ENCODE measurements at places on chromosomes 6 and 20.

DNA sequence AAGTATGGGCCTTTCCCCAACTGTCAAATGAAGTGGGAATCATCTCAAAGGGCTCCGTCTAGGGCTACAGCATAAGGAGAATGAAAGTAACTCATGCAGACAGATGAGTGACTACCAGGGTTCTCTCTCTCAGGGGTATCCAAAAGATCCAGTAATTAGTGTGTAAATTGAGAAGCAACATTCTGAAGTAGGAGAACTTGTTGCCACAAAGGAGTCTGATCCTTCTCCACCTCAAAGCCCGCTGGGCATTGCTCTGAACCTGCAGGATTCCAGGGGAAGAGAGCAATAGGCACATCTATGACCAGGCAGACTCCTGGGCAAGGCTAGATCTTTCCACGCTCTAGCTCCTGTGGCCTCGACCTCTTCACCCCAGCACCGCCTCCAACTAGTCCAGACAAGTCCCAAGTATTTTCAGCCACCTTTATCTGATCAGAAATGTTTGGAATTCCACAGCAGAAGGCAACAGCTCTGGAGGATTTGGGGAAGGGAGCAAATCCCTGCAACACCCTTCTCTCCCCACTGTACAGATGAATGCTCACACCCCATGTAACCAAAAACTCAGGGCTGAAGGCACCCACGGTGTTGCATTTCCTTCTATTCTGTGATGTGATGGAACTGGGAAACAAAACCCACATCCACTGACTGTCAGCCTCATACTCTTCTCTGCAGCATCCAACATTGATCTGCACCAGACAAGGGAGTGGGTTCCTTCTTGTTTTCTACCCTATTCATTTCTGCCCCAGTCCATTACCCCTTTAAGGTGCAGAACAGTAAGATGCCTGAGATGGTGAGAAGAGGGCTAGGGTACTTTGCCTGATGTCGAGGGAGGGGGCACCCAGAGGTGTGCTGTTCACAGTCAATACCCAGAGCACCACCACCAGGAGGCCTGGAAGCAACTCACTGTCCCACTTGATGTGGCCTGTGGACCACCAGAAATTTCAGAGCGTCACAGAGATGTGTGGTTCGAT lies 41.0 kb downstream of the COX4I2 start:
- DNase-seq = no peak

- no peak for DNase-seq
Measured at GRCh38 chr6:154791556-154792317, 58.5 kb downstream of the SCAF8 start.

DNA sequence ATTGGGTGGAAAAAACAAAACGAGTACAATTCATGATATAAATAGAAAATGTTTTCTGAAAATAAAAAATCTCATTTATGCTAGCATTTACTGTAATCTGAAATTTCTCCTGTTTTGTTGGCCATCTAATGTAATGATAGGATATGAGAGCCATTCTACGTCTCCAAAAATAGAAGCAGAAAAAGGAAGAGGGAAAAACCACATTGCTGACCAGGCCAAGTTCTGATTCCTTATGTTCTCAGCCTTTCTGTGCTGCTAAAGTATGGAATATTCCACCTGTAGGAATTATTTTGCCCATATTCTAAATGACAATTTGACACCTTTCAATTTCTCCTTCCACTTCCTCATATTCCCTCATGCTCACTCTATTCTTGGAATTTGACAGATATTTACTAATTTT lies 110.2 kb downstream of the TBXT start:
- no peak for DNase-seq

DNA sequence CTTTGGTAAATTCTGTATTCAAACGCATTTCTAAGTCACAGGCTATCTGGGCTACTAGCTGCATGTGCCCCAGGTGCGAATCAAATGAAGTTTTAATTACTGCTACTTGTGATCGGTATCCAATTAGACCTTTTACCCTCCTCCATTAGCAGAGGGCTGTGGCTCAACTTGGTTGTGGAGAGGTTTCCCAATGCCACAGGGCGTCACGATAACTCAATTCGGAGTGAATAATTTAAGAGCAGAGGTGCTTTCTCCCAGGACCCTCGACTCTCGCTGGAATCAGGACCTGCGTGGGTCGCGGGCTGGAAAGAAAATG lies 640 bp downstream of the SAYSD1 start:
- DNase-seq = no peak

DNA sequence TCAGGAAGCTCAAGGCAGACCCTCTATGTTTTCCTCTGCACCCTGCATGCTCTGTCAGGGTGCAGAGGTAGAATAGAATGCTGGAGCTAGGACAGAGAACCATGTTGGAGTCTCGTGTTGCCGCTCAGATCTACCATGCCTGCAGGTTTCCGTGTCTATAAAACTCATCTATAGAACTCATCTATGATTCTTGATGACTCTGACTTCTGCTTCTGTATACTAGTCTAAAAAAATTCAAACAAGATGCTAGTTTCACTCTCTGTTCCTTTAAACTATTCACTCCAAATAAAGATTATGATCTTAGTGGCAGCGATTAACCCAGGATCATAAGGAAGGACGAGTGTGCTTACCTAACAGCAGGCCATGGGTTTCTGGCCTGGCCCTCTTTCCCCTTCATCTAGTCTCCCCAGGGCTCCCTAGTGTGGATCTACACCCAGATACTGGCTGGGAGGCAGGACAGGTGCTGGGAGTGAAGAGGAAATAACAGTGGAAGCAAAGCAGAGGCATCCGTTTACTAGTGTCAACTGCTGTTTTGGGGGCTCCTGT lies 162.7 kb upstream of the SUPT3H start:
- no peak for DNase-seq

DNA sequence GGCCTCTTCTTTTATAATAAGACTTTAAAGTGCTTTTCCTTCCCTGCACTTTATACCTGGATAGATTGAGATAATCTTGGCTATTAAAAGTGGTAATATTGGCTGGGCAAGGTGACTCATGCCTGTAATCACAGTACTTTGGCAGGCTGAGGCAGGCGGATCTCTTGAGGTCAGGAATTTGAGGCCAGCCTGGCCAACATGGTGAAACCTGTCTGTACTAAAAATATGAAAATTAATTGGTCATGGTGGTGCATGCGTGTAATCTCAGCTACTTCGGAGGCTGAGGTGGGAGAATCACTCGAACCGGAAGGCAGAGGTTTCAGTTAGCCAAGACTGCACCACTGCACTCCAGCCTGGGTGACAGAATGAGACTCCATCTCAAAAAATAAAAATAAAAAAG lies 197.1 kb upstream of the RGS17 start:
- DNase-seq = no peak

- DNase-seq = no peak
Measured at GRCh38 chr6:163486821-163487220, 72.3 kb downstream of the QKI start.

- DNase-seq = no peak
Measured at GRCh38 chr6:148768646-148769270, 21.9 kb downstream of the UST start.

DNA sequence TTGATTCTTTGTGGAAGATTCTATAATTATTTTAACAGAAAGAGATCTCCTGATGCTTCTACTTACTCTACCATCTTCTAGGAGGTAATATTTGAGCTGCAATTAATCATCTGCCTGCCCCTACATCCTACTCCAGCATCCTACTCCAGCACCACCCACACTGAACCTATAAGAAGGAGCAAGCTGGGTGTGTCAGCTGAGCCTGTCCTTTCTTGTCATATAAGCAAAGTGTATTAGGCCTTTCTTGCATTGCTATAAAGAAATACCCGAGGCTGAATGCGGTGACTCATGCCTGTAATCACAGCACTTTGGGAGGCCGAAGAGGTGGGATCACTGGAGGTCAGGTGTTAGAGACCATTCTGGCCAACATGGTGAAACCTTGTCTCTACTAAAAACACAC lies 84.2 kb upstream of the ARG1 start:
- no peak for DNase-seq

DNA sequence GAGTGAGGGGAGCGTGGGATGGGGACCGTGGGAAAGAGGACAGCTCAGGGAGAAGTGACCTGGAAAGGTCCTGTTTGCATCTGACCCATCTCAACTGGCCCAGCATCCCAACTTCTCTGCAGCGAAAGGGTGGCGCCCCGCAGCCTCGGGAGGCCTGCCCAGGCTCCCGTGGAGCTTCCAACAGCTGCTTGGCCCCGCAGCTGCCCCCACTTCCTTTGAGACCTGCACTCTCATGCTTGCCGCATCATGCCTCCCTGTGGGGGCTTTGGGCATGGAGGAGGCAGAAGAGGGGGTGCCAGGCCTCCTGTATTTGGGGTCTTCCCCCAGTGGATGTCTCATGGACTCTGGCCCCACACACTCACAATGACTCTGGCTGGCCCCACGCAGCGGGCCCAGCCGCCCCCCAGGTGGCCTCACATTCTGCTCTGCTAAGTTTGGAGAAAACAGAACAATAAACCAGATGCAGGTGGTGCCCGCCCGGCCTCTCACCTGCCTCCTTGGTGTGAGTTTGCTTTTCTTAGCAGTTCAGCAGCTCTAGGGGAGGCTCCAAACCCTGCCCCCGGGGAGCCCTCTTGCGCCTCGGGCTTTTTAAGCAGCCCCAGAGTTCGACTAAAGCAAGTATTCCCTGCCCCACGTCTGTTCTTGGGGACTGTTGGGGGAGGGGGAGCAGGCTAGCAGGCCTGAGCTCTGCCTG lies 40.7 kb downstream of the CPXM1 start:
- DNase-seq = no peak

DNA sequence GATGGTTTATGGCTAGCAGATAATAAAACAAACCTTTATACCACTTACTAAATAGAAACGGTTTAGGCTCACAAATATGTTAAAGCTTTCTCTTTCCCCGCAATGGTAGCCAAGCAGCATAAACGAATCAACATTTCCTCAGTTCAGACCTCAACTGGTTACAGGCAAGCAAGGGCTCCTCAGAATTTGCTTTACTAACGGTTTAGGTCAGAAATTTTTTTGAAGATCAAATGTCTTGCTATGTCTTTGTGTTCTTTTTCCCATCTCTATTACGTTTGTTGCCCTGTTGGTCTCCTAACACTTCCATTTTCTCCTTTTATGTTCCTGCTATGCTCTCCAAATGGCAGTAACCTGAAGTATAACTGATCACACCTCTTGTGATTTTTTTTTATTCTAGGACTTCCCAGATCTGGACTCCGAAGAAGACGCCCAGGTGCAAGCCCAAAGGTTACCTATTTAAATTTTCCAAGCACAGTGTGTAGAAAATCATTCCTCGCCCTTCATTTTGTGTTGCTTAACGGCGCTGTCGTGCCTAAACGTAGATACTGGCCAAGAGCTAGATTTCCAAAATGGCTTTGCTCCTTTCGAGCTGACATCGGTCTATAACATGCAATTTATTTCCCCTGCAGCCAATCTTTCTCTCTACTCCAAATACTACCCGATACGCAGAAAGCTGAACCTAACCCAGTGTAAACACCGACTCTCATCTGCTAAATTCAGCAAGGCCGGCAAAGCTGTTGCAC lies 717 bp upstream of the ASF1A start:
- no peak for DNase-seq

- DNase-seq = no peak
Measured at GRCh38 chr6:11196511-11197174, 35.8 kb downstream of the NEDD9 start.

DNA sequence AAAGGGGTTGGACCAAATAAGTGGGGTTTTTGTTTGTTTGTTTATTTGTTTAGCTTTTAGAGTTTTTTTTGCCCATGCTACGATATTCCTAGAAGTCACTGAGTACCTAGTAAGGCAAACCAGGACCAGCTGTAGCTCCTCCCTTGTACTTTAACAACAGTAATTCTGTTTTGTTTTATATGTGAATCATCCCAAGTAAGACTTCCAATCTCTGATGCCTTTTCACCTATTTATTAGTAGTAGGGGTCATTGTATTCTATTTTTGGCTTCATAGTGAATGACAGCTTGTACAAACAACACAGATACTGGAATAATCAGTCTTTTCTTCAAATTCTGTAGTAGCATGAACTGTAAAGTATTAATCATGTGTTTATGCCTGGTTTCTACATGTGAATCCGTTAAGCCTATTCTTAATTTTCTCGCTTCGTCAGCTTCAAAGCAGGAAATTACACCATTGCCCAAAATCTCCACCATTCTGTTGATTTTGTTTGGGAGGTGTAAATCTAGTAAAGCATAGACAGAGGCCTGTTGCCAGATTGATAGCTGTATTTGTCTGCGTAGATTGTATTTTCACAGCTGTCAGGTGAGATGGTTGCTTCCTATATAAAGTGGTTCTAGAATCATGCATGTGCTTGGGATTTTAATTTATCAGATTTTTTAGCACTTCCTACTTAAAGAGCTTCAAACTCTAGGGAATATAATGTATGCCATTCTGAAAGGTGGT lies 151.5 kb upstream of the FLRT3 start:
- DNase-seq = no peak

DNA sequence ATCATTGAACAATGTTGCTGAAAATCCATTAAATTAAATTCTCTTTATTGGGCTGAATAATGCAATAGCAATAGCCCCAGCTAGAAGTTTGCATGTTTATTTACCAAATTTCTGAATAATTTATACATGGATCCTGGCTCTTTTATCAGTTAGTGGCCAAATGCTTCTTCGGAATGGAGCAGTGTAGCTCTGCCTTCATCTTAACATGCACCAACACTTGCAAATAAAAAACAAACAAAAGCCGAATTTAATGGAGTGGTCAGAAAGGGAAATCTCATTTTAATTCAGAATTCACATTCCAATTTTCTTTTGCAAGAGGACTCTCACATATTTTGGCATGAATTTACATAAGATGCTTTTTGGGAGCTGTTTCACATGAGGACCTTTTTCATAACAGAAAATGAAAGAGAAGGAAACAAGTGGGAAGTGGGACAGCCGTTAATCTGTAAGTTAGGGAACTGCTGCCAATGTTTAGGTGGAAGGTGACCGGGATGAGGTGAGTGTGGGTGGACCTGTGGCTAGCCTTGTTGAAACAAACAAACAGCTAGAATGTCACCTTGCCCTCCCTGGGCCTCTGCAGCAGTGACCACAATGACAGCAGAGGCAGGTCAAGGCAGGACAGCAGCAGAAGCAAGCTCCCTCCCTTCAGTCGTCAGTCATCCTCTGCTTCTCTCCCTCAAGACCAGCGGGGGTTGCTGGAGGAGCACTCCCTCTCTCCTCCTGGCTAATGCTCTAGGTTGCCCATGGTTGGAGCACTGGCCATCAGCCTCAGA lies 73.2 kb downstream of the INSM1 start:
- DNase-seq = no peak

DNA sequence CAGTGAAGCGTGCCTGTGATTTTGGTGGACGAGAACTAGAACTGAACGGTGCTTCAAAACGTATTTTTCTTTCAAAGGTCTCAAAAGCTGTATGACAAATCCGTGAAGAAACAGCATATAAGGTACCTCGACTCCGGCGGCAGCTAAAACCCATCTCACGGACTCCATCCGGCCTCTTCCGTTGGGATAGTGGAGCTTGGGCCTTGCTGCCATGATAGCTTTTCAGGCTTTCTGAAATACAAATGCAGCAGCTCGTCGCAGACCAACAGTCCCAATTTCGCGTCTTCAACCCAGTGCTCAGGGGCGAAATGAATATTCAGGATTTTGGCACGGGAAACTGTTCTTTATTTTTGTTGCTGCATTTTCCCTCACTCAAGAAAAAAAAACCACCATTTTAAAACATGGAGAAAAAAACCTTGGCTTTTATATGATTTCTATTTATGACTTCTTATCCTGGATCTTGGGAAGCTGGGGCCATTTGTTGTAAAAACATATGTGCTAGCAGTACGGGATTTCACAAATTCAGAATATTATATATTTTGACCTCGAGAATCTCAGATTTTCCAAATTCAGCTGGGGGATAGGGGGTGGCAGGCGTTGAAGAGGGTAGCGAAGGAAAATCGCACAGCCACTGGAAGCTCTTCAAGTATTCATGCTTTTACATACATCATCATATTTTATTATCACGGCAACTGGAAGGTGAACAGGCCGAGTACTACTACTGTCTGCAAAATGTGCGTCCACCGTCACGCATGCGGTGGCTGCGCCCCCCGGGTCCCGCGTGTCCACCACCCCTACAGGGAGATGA lies 849 bp downstream of the GSTA4 start:
- DNase-seq = no peak

All from stimulated activated CD4-positive, alpha-beta T cell treated with anti-CD3 and anti-CD28 coated beads, Interleukin-1b, Interleukin-23, amount 100 ng/mL, for 1 hour (primary cell).